ENCODE measurements at places on chromosomes 5 and 9.

GRCh38 chr5:132437604-132438266 lies 52.8 kb downstream of the IRF1 start:
- peak; percentile 69 for DNase-seq

DNA sequence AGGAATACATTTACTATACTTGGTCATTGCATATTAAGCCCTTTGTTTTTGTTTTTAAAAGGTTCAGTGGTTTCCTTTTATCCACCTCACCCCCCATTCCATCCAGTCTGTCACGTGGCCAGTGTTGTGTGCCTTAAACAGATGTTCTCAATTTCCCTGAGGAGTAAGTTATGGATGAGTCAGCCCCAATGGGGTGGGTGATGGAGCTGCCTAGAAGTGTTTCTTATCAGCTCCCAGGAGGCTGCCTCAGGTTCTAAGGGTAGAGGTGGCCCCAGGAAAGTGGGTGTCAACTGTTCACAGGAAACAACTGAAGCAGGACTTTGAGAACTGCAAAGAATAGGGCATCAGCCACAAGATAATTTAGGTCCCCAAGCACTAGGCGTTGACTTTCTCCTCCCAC lies 41.1 kb downstream of the ACTBL2 start:
- DNase-seq = no peak

GRCh38 chr9:130240410-130241197 lies 25.0 kb upstream of the HMCN2 start:
- peak; percentile 48 for DNase-seq

- no peak for DNase-seq
Observed at GRCh38 chr5:98403131-98403530, 370.3 kb upstream of the RGMB start.

GRCh38 chr5:88486431-88486830 lies 217.8 kb upstream of the TMEM161B start:
- DNase-seq = no peak

- no peak for DNase-seq
Observed at GRCh38 chr9:34479431-34479866, 20.8 kb downstream of the DNAI1 start.

GRCh38 chr5:86917117-86917579 lies 299.4 kb downstream of the COX7C start:
- DNase-seq = no peak

DNA sequence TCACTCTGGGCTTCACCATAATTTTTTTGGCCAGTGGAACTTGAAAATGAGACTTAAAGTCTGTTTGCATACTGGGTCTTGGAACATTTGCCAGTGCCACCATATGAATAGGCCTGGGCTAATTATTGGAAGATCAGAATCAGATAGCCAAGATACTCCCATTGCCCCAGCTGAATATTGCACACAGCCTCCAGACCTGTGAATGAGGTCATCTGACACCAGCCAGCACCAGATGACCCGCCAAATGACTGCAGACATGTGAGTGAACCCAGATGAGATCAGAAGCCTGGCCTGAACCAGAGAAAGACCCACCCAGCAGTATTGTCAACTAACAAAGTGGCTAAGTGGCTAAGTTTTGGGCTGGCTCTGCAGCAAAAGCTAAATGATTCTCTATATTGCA lies 220.5 kb upstream of the MPDZ start:
- DNase-seq = no peak

DNA sequence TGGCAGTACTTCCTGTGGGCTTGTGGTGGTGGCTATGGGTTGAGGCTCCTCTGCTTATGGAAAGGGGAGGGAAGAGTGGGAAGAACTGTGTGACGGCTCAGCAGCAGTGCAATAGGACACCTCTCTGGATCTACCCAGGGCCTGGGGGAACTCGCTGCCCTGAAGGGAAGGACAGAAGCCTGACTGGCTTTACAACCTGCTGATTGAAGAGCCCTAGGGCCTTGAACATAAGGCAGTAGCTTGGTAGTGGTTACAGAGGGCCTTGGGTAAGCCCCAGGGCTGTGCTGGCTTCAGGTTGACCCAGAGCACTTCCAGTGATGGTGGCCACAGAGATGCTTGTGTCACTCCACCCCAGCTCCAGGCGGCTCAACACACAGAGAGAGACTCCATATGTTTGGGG lies 5.5 kb downstream of the CCIN start:
- no peak for DNase-seq

- DNase-seq = no peak
Observed at GRCh38 chr9:130575514-130575913, 3.9 kb upstream of the FUBP3 start.

DNA sequence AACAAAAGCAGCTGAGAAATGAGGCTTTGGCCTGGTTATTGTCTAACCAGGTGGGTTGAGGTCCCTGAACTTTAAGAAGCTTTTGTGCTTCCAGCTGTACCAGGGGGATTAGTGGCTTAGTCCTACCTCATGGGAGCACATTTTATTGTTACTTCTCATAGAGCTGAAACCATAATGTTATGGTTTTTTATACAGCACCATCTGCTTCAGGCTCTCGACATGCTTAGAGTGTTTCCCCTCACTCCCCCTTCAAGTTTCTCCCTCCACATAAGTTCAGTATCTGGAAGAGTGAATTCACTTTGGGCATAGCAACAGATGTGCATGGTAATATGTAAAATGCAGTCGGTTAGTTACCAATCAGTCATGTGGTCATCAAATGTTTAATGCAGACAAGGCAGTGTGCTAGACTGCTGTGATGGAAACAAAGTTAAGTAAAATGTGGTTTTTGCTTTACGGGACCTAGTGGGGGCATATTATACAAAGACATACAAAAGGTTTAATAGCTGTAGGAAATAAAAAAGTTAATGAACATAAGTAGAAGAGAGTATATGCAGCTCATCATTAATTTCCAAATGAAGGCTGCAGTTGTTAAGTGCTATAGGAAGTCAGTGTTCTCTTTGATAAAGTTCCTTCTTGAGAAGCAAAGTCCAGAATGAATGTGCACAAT lies 95.9 kb upstream of the SPRY4 start:
- DNase-seq = no peak

GRCh38 chr5:1449081-1449630 lies 3.9 kb upstream of the SLC6A3 start:
- DNase-seq = no peak

DNA sequence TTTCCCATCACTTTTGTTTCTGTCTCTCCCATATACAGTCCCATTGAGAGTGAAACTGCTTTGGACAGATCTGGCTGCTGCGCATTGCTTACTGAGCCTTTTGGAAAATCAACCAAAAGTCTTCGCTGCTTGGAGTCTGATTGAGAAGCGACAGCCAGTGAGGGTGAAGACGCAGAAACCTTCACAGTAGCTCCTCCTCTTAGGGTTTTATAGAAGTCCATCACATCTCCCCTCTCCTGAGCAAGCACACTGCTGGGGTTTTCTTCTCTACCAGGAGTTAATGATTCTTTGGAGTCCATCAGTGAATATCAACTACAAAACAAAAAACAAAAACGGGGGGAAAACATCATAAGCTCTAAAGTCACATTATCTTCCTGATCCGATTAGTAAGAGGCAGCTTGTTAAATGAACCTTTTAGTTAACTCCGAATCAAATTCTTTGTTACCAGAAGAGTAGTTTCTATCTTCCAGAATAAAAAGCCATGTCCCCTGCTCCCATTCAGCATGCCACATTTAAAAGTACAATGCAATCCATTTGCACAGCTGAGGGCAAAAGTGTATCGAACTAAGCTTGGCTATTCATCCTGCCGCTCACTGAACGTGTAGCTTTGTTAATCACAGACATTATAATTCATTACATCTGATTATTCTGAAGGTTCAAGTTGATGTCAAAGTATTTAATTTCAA lies 2.8 kb downstream of the NR3C1 start:
- no peak for DNase-seq

DNA sequence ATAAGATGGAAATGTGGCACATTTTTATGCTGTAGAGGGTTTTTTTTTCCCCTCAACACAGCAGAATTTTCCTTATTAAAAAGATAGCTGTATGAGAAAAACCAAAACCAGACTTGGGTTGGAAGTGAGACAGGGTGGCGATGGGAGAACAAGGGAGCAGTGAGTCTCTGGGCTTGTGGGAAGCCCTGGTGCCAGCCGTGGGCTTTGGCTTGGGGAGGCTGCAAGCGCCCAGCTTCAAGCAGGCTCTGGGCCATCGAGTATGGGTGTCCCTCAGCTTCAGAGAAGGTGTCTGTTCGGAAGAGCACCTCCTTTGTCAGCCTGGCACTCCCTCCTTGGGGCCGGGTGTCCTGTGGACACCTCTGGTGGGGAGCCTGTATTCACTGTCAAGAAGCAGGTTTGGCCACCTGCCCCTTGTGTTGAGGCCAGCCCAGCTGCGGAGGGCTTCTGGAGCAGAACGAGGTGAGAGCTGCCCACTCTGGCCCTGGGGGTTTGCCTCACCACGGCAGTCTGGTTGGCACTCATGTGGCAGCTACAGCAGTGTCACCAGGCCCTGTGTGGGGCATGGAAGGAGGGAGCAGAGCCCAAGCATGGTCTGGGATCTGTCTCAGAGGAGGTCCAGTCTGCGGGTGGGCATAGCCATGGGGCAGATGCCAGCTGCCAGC lies 37.6 kb upstream of the ANGPTL2 start:
- no peak for DNase-seq

GRCh38 chr5:132491368-132492364 lies 1.1 kb upstream of the IRF1 start:
- peak; percentile 37 for DNase-seq

DNA sequence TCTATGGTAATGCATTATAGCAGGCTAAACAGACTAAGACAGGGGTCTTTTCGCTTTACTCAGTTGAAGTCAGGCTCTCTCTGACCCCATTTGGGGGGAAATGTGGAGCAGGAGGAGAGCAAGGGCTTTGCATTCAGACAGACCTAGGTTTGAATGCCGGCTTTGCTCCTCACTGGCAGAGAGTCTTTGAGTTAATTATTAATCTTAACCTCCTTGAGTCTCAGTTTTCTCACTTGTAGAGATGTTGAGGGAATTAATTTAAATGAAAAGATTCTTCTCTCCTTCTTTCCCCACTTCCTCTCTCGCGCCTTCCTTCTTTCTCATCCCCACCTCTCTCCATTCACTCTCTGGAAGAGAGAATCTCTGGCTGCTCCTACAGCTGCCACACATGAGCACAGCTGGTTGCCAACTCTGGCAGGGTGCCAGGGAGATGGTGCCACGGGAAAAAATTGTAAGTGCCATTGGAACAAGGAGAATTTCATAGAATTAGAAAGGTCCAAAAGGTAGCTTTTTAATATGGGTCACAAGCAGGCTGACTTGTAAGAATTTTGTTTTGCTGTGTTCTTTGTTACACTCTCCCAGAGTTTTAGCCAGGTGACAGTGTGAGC lies 25.2 kb upstream of the GLRA1 start:
- no peak for DNase-seq

DNA sequence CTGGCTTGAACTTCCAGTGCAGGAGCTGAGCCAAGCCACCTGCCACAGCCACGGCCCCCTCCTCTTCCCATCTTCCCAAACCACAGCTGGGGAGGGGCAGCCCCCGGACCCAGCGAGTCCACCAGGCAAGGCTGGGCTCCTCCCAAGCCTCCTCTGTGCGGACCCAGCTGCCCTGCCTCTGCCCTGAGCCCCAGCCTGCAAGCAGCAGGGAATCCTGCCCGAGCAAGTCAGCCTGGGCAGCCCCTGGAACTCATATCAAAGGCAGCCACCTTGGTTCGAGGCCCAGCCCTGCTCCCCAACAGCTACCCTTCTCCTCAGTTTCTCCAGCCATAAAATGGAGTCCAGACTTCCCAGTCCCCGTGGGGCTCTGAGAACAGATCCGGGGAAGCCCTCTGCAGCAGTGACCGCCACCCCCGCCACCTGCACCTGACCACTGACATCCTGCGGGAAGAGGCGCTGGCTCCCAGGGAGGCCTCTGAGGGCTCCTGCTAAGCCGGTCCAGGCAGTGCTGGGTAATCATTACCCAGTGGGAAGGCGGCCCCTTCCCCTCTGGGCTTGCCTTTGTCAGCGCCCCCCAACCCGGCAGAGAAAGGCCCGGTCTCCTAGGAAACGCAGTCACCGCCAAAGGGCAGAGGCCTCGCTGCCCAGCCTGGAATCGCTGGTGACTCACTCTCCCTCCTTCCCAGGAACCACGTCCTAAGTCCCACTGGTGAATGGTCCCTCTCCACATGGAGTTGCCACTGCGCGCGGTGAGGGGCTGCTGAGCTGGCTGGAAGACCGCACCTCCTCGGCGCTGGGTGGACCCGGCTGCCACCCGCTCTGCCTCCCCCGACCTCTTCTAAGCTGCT lies 1.5 kb downstream of the VAV2 start:
- no peak for DNase-seq

GRCh38 chr5:150615141-150615699 lies 25.2 kb upstream of the SYNPO start:
- DNase-seq = no peak

- no peak for DNase-seq
Observed at GRCh38 chr5:14219800-14220512, 76.8 kb downstream of the TRIO start.
